ENCODE measurements at places on chromosomes 16 and 17.

DNA sequence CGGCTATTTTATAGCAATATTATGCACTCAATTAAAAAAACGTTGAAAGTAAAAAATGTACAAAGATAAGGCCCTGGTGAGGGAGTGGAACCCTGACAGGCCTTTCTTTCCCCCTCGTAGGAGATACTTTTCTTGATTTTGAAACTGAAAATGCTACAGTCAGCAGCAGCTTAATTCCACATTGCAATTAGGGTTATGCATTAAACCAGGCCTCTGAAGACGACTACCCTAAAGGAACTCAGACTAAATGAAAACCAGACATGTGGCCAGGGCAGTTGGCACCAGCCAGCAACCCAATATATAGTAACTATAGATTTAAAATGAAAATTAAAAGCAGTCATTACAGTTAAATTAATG, 463.2 kb upstream of the MAF start:
- no peak for DNase-seq

GRCh38 chr16:79151-80054, 1.4 kb downstream of the MPG start:
- DNase-seq = no peak

DNA sequence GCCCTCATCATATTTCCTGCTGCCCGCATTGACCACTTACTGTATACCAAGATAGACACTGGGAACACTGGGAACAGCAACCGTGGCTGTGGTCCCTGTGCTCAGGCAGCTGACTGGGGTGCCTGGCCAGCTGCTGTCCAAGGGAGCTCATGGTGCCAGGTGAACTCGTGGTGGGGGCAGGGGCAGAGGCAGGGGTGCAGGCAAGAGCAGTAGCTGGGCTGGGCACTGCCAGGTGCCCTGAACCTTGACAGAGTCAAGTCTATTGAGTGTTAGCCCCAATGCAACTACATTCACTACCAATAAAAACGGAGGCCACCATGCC, 202.5 kb downstream of the C16orf78 start:
- no peak for DNase-seq

DNA sequence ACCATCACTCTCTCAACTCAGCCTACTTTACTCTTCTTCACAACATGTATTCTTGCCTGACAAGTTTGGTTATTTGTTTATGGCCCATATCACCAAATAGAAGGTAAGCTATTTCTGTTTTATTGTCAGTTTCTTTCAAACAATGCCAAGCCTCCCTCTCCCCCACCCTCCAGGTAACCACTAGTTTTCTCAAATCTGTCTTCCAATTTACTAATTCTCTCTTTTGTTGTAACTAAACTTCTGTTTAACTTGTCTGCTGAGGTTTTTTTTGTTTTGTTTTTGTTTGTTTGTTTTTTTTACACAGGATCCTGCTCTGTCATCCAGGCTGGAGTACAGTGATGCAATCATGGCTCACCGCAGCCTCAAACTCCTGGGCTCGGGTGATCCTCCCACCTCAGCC, 34.9 kb downstream of the CHCT1 start:
- no peak for DNase-seq

DNA sequence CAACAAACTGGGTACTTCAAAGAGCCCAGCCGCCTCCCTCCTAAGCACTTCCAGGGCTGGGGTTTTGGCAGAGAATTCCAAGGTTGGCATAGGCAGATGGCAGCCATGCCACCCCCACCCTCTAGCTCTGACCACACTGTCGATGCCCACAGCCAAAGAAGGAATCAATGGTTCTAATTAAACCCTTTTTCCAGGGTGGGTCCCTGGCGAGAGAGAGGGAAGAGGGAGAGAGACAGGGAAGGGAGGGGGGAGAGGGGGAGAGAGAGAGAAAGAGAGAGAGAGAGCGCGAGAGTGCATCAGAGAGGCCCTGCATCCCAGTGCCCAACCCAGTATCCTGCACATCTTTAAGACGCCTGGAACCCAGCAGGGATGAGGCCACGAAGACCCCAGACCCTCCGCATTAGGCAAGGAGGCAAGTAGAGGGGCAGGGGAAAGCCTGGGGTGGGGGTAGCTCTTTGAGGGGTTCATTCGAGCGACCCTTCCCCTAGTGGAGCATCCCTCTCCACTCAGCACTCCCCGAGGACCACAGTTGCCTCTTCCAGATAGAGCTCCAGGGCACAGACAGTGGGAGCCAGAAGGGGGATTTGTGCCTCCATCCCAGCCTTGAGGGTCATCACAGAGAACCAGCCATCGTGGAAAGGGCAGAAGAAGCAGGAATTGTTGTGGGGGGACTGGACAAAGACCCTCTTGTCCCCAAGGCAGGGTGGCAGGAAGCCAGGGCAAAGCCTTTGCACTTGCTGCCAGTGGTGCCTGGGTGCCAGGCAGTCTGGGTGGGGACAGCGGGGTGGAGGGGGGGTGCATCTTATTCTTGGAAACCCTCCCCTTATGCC, 2.6 kb downstream of the SRCIN1 start:
- DNase-seq = no peak

DNA sequence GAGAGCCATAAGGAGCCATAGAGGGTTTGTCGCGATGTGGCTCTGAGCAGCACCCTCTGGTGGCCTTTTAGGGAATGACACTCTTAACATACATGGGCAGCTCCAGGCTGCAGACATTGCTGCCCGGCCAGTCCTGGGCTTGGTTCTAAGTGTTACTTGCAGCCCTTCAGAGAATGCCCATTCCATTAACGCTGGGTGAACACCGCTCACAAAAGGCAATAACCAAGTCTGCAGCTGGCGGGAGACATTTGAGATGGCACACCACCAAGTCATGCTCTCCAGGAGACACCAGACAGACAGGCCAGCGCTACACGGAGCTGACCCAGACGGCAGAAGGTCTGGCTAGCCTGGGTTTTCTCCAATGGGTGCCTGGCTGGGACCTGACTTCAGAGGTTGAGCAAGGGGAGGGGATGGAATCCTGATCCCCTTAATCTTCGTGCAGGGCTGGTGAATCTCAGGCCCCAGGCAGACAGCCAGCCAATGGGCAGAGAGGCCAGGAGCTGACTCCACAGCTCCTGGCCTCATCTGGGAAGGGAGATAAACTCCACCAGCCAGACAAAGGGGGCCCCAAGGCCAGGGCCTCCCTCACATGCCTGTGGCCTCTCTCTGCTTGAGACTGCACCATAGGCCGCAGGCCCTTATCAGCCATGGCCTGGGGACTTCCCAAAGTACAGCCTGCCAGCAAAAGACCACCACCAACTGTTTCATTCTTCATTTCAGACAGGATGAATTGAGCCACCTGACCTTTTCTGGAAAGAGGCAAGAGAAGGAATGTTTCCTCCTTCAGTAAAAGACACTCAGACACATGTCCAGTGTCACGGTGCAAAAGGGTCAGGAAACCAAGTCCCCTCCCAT, 58.8 kb downstream of the ZDHHC7 start:
- DNase-seq = peak; percentile 75

GRCh38 chr16:30762991-30763725, 1.0 kb downstream of the RNF40 start:
- no peak for DNase-seq

DNA sequence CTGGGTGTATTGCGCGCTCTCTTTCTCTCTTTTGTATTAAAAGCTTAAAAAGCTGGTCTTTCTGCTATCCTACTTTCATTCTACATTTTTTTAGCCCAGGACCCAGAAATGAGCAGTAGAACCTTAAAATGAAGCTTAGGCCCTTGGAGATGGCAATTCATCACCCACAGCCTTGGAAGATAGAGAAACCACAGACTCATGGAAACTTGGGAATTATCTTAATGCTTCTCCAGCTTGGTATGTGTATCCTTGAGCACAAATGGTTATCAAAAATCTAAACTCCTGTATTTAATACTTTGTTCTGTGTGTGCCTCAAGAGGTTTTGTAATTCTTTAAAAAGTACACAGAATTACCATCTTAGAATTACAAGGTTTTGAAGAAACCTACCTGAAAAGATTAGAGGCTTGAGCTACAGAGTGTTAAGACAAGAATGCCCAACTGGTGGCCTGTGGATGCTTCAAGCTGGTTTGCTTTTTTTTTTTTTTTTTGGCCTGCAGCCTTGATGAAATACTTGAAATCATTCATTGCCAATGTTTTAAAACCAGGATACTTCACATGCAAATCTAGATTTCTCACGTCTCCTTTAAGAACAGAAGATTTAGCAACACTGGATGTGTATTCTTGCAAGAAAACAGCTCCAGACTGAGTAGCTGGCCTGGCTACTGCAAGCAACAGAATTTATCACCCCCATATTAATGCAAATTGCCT, 105.0 kb downstream of the XYLT1 start:
- DNase-seq = no peak

- no peak for DNase-seq
These were observed 170.8 kb upstream of the FAM20A start for GRCh38 chr17:68771867-68772515.

- no peak for DNase-seq
These were observed 6.1 kb downstream of the ZNF319 start for GRCh38 chr16:57994361-57994760.

- no peak for DNase-seq
These were observed 1389.6 kb downstream of the CDH8 start for GRCh38 chr16:60646631-60647030.

GRCh38 chr16:3375680-3376079, 20.0 kb downstream of the OR2C1 start:
- no peak for DNase-seq

DNA sequence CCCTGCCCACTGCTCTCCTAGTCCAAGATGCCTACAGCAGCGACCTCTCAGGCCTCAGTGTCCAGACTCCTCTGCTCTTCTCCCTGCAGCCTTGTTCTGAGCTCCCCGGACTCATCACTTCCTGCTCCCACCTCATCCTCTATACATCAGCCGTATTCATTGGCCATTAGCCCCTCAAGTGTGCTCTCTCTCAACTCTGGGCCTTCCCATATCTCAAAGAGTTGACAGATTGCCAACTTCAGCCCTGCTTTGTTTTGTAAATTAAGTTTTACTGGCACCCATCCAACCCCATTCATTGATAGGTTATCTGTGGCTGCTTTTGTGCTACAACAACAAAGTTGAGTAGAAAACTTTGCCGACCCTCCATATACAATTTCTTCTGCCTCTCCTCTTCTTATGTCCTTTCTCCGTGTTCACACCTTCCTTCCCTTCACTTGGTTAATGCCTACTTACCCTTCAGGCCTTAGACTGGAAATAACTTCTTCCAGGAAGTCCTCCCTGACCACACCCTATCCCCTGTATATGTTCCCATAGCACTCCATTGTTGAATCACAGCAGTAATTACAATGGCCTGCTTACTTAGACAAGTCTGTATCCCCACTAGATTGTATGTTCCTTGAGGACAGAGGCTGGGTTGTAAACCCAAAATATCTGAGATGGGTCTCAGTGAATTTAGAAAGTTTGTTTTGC, 63.4 kb upstream of the TANC2 start:
- no peak for DNase-seq

- DNase-seq = no peak
These were observed 131.3 kb upstream of the CDH8 start for GRCh38 chr16:62167551-62167950.

GRCh38 chr16:19020689-19021088, 37.0 kb downstream of the TMC7 start:
- DNase-seq = no peak

- no peak for DNase-seq
These were observed 4.3 kb upstream of the SEZ6 start for GRCh38 chr17:29010129-29010528.

GRCh38 chr17:32777436-32777835, 99.5 kb downstream of the MYO1D start:
- no peak for DNase-seq

DNA sequence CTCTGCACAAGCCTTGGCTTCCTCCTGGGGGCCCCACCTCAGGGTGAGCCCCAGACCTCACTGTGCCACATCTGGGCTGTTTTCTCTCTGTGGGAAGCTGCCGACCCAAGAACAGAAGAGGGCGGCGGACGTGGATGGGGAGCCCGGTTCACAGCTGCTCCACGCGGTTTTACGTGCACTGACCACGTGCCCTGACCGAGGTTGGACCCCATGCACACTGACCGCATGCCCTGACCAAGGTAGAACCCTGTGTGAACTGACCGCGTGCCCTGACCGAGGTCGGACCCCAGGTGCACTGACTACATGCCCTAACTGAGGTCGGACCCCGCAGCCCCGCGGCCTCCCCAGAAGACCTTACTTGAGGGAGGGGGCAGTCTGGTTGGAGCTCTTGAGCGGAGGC, 19.6 kb downstream of the CEP131 start:
- DNase-seq = no peak

DNA sequence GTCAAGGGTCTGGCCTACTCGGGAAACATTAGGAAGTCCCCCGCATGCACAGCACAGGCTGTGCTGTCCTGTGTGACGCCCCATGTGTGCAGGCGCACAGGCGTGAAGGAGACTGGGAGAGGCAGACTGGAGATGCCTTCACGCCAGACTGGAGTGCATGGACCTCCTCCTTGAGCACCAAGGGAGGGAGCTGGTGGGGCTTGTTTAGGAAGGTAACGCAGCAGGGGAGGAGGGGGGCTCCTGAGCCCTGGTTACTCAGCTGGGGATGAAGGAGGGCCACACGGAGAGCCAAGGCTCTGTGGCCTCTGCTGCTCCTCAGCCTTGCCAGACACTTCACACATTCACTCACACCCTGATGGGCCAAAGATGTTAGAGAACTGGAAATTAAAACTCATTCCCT, 7.7 kb downstream of the HSDL1 start:
- no peak for DNase-seq

DNA sequence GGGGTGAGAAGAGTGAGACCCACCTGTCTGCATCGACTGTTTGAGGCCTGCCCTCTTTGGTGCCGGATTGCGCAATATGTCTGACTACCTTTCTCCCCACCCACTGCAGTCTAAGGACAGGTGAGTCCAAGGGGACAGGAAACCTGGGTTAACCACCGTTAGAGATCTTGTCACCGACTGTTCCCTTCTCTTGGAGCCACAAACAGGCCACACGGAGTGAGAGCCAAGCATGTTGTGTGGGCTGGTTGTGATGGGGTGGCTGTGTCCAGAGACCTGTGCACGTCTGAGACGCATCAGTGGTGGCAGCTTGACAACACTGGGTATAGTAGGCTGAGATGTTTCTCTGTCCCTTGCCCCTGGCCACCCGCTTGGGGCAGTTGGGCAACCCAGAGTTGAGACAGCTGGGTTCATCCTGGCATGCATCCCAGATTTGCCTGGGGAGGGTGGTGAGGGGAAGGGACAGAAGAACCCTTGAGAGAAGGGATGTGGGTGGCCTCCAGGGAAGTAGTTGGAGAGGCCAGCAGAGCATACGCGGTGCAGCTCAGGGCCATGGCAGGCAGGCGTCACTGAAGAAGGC, 21.4 kb downstream of the MPRIP start:
- DNase-seq = no peak

GRCh38 chr16:20868890-20869289, 31.3 kb downstream of the DCUN1D3 start:
- no peak for DNase-seq

DNA sequence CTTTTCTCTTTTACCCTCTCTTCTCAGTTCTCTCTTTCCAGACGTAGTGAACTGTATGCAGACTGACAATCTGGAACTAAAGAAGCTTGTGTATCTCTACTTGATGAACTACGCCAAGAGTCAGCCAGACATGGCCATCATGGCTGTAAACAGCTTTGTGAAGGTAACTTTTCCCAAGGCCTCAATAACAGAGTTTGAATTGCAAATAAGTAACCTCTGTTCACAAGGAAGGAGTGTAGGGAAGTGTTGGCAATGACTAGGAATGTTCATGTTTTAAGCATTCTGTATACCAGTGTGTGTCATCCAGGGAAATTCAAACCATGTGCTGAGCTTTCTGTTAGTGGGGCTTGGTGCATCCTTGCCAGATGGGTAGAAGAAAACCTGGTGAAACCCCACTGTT, 18.6 kb downstream of the AP2B1 start:
- DNase-seq = no peak

Measured in activated T-cell treated with anti-CD3 and anti-CD28 coated beads, Interleukin-2, amount 50 U/mL, for 48 hours (primary cell).